Fibroblast of skin of abdomen (primary cell): ENCODE measurements at places on chromosomes 2 and 18.

- no peak for DNase-seq
Observed at GRCh38 chr18:48250918-48251317, 158.3 kb downstream of the ZBTB7C start.

GRCh38 chr18:12044591-12044990 lies 49.1 kb upstream of the ANKRD62 start:
- peak; percentile 40 for DNase-seq

DNA sequence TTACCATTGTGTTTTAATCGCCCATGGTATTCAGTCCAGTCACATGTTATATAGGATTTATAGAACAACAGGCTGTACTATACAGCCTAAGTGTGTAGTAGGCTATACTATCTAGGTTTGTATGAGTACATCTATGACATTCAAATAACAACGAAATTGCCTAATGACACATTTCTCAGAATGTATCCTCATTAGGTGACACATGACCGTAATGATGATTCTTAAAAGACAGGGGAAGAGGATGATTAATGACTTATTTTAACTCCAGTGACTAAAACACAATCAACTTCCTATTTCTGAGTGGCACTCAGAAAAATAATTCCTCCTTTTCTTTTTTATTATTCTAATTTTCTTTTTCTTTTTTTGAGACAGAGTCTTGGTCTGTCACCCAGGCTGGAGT lies 63.0 kb upstream of the ACSL3 start:
- no peak for DNase-seq

GRCh38 chr18:31574359-31574758 lies 17.3 kb upstream of the TTR start:
- DNase-seq: no peak

- DNase-seq: no peak
Observed at GRCh38 chr18:35620765-35621164, 39.2 kb downstream of the GALNT1 start.

- DNase-seq: no peak
Observed at GRCh38 chr2:120954939-120955338, 219.3 kb downstream of the GLI2 start.

DNA sequence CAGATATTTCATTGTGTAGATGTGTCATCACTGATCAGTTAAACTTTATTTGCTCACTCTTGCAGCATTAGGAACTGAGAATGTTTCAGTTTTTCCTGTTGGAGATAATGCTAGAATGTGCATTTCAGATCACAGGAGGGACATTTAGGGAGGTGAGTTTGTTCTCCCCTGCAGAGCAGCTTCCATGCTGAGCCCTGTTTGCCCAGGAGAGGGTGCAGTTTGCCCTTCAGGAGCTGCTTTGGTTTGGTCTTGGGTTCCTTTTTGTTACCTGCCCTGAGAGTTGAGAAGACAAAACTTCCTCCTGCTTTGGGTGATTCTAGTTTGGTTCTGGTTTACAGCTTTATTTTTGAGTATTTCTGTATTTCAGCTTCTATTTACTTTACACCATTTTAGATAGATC lies 49.9 kb downstream of the DGKD start:
- DNase-seq: peak; percentile 14

DNA sequence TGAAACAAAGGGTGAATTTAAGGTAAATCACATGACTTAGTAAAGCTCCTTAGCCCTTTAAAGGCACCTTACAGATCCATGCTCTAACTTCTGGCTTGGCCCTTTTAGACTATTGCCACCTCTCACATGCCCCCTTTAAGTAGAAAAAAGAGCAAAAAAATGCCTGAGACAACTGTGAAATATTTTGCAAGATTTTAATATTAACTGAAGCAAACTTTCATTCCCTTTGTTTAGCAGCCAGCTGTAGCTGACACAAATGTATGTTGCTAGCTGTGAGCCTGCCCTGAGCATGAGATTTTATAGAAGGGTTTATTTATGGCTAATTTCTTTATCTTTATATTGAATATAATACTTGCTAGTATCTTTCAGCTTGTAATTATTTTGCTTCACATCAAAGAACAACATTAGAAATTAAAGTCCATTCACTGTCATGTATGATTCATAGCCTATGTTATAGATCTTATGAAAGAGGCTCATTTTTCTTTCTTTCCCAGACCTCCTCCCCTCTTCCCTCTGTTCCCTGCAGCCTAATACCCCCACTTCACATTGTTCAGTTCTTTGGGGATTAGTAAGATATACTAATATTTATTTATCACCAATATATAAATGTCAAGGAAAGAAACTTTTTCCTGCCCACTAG lies 637.2 kb upstream of the ZEB2 start:
- no peak for DNase-seq

DNA sequence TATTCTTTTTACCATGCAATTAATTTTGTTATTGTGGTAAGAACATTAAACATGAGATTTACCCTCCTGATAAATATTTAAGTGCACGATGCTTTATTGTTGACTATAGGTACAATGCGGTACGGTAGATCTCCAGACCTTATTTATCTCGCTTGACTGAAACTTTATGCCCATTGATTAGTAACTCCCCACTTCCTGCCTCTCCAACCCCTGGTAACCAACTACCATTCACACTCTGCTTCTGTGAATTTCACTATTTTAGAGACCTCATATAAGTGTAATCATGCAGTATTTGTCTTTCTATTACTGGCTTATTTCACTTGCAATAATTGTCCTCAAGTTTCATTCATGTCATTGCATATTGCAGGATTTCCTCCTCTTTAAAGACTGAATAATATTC lies 195.7 kb upstream of the ID2 start:
- no peak for DNase-seq

- peak; percentile 25 for DNase-seq
Observed at GRCh38 chr2:223306371-223306770, 254.4 kb downstream of the KCNE4 start.

DNA sequence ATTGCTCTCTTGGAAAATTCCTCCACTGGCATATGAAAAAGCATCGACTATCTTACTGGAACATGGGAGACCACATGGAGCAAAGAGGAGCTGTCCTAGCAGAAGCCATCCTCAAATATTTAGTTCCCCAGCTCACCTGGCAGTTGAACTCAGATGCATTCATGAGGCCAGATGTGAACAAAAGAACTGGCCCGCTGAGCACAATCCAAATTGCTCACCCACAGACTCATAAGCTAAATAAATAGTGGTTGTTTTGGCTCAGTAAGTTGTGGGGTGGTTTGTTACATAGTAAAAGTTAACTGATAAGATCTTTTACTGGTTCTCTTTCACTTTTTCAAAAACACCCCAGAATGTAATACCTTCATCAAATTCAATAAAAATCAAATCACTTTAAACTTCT lies 108.6 kb upstream of the CWC22 start:
- DNase-seq: no peak

DNA sequence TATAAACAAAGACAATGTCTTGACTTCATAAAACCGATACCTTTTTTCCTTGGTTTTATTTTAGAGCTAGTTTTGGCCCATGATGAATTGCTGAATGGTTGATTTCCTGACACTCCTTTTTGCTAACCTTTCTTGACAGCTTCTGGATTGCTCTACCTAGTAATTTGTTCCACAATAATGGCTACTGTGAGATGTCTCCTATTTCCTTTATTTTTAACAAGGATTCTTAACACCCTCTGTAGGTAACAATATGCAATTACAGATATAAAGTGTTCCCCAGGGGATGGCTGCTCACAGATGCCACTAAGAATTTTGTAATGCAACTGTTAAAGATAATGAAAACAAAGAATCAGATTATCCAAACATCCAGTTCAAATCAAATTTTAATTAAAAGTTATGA lies 100.8 kb upstream of the ATP5MC3 start:
- peak; percentile 39 for DNase-seq

- no peak for DNase-seq
Observed at GRCh38 chr2:42792583-42793333, at the start of gene HAAO. Gene HAAO (minus strand): TSS chr2:42792583. CDS start chr2:42792536, 47 bp downstream.

DNA sequence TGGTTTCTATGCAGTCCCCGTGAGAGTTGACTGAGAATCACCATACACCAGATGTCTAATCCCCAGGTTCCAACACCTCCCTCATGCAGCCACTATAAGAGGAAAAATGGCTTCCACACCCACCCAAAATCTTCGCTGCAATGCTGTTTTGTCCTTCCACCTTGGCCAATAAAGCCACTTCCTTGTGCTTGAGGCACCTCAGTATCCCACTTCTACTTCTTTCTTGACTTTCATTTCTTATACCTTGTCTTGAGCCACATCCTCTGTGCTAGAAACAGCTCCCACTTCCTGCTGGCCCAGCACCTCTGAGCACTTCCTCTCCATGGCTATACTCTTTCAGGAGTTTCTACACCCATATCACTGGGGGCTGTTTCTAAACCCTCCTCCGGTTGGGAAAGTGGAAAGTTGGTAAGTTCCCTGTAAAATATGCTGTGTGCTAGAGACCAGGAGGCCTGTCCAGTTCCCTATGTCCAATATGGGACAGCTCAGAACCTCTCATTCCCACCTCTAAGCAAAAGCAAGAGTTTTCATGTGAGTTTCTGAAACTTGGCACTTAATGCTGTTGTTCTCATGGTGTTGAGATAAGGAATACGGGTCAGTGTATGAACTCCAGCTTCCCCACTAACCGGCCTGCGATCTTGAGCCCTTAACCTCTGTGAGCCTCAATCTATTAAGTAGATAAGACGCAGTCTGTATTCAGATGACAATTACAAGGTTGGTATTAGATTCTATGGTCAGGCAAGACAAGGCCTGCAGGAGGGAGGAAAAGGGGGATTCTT lies 209.1 kb upstream of the ID2 start:
- DNase-seq: no peak

- peak; percentile 62 for DNase-seq
Observed at GRCh38 chr18:24985586-24985985, 366.4 kb downstream of the ZNF521 start.

GRCh38 chr2:240128608-240129145 lies 7.4 kb downstream of the COPS9 start:
- no peak for DNase-seq

DNA sequence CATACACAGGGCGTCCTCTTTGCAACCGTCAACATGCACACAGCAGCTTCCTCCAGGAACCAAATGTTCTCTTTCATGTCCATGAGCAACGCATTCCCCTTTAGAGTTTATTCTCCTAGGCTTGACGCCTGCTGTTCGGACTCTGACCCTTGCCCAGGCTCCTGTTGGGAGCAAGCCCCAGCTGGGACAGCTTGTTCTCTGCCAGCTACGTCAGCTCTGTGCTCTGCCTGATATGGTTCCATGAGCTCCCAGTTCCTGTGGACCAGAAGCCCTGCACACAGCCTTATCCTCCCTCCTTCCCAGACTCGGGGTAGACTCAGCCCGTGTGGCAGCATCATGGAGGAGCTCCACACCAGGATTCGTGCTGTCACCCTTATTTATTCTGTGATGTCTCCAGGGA lies 253.1 kb upstream of the PXDN start:
- no peak for DNase-seq

DNA sequence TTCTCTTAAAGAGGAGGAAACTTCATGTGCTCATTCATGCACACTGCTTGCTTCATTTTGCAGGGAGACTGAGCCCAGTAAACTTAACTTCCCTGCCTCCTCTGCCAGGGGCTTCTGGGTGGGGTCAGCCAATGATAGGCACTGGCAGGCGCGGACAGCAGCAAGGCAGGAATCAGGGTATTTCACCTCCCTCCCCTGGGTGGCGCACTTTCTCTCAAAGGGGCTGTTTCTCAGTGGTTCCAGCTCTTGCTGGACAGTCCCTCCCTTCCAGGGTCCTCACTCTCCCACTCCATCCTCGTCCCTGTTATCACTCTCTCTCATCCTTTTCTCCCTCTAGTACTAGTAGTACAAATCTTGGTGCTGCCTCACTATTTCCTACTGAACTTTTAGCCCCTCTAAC lies 320.5 kb upstream of the ZNF521 start:
- DNase-seq: no peak

DNA sequence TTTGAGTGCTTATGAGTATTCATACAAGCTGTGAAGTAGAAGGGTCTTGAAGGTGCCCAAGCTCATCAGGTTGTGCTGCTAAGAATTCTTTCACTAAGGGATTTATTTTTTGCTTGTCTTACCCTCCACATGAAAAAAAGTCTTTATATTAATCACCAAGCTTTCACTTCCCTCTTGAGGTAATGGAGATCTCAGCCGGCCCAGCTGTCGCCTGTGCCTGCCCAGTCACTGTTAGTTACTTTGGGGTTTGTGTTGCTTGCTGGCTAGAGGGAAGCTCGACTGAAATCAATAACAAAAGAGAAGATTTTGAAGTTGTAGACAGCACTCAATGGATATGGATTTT lies 21.9 kb downstream of the MC2R start:
- DNase-seq: no peak

- DNase-seq: no peak
Observed at GRCh38 chr2:101733257-101733993, 35.9 kb downstream of the MAP4K4 start.

GRCh38 chr2:28663359-28663758 lies 88.3 kb upstream of the PPP1CB start:
- DNase-seq: peak; percentile 46

GRCh38 chr2:104788742-104789455 lies 65.0 kb upstream of the POU3F3 start:
- DNase-seq: no peak

DNA sequence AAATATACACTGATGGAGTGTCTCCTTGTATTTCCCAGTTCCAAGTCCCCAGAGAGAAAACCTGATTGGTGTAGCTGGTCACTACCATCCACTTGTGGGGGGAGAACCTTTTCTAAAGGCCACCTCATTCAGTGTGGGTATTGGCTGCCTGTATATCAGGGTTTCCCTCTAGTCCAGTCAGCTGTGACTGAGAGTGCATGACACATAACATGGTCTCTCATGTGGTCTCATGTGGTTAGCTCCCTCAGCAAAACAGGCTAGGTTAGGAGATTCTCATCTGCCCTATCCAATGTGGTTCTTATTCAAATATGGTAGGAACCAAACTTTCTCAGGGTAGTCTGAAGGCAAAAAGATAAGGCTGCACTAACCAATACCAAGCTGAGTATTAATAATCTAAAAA lies 4.1 kb upstream of the GORASP2 start:
- DNase-seq: no peak

DNA sequence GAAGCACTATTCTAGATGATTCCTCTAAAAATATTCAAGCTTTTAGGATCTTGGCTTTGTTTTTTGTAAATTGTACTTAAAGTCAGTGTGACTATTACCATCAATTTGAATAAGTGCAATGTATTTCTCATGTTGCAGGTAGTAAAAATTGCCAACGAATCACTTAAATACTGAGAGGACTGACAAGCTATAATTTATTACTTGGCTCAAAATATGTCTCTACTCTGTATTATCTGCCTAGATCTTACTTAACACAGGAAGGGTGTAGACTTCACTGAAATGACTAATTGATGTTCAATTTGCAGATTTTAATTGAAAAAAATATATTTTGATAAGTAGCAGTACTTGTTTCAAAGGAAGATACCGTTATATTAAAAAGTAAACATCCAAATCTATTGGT lies 202.3 kb downstream of the SLC8A1 start:
- no peak for DNase-seq

GRCh38 chr18:22930089-22930713 lies 2.9 kb upstream of the RBBP8 start:
- DNase-seq: peak; percentile 58

DNA sequence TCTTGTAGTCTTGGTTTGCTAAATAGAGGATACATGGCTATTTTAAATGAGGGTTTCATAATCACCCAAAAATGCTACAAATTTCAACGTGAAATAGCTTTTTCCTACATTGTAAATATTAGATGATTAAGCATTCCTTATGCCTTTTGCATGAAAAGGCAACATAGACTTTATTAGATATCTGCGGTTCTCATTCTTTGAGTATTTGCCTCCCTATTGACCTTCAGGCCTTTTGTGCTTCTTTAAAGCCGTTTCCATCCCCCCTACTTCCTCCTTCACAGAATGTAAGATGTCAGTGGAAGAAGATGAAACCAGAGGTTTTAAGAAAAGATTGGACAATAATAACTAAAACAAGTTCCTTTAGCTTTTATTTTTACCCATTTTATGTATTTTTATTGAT lies 144.1 kb downstream of the UBE2E3 start:
- DNase-seq: peak; percentile 40
